ENCODE measurements at places on chromosomes 4 and X.
A peak's percentile ranks its signal among the peaks of the same experiment; 100 is the strongest.

- no peak for DNase-seq
These were observed 103.7 kb downstream of the SORCS2 start for GRCh38 chr4:7295911-7296660.

GRCh38 chr4:54231768-54232688 lies 2.9 kb downstream of the PDGFRA start:
- DNase-seq = peak; percentile 13

- DNase-seq = no peak
These were observed 214.8 kb downstream of the CRLF2 start for GRCh38 chrX:997631-998137.

GRCh38 chr4:139207247-139207646 lies 30.2 kb upstream of the ELF2 start:
- DNase-seq = no peak

GRCh38 chr4:7110546-7110945 lies 42.7 kb upstream of the GRPEL1 start:
- no peak for DNase-seq

- DNase-seq = no peak
These were observed 55.8 kb upstream of the ARHGAP24 start for GRCh38 chr4:85419103-85419502.

- DNase-seq = no peak
These were observed 3.8 kb upstream of the TRIML2 start for GRCh38 chr4:188113156-188113555.

DNA sequence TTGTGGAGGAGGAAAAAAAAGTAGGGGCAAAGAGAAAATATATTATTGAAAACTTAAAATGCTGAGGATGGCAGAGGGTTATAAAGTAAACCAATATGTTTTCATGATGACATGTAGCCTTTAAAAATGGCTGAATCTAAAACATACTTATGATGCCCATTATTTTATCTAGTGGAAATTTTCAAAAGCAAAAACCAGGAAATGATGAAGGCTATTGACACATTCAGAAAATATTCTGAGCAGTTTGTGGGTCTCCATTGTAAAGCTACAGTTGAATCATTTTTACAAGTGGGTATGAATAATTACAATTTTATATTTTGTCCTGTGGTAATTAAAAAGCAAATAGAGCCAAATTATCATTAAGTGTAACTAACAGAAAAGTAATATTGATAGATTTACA lies 10.7 kb downstream of the PLS3 start:
- DNase-seq = no peak

- DNase-seq = no peak
These were observed 188.8 kb downstream of the LRBA start for GRCh38 chr4:150826306-150826705.

DNA sequence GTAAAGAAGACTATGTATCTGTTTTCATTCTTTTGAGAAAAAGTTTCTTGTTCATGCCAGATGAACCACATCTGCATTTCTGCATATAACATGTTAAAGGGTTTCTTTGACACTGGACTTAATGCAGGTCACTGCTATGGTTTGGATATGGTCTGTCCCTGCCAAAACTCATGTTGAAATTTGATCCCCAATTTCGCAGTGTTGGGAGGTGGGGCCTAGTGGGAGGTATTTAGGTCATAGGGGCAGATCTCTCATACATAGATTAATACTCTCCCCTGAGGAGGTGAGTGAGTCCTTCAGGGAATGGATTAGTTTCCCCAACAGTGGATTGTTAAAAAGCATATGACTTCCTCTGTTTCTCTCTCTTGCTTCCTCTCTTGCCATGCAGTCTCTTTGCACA lies 45.9 kb upstream of the TMEM33 start:
- no peak for DNase-seq

DNA sequence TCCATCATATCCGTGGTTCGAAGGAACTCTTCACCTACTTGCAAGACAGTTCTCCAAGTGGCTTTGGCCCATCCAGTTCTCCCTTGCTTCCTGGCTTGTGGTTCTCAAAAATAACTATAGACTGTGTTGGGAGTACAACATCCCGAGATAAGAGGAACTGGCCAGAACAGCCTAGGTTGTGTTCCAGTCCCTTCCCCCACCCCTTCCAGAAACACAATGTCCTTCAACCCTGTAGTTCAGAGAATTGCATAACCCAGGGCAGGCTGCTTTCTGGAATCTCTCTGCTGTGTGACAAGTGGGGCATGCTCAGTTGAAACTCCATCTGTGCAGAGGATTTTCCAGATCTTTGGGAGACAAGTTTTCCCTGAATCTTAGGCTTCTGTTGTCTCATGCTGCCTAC lies 206.5 kb downstream of the PCDH10 start:
- no peak for DNase-seq

GRCh38 chr4:108488865-108489264 lies 131.5 kb upstream of the RPL34 start:
- DNase-seq = no peak

GRCh38 chr4:136156947-136157346 lies 1375.3 kb downstream of the PCDH18 start:
- DNase-seq = no peak

GRCh38 chrX:10050481-10050880 lies 83.3 kb downstream of the CLDN34 start:
- DNase-seq = no peak

- no peak for DNase-seq
These were observed 20.7 kb downstream of the HAND2 start for GRCh38 chr4:173509036-173510001.

DNA sequence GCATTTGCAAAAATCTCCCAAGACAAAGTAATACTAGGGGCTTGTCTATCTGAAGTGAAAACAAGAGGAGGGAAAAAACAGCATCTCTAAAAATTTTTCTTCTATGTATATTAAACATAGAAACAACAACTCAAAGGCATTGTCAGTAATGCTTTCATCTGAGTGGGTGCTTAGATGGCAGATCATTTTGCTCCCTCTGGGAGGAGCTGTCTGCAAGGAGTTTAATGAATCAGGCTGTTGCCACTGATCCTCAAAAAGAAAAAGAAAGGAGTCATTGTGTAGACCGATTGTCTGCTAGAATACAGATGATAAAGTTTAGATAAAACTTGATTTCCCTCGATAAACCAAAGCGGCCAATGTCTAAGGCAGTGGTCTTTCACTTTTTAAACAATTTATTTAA lies 49.7 kb upstream of the KLHL8 start:
- peak; percentile 23 for DNase-seq

DNA sequence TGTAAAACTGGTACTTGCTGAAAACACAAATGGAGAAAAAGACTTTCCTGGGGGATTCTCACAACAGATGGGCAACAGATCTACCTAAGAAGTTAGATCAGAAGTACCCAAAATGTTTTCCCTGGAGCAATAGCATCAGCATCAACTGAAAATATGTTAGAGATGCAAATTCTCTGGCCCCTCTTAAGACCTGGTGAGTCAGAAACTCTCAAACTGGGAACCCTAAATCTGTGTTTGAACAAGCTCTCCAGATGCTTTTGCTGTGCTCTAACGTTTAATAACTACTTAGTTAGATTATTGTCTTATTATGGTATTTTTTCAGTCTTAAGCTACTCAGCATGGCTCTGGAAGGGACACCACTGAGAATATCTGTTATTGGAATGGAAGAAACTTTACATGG lies 55.2 kb upstream of the TRPC3 start:
- DNase-seq = no peak

- DNase-seq = no peak
These were observed 64.0 kb downstream of the OR13H1 start for GRCh38 chrX:131607792-131608369.

GRCh38 chr4:56391270-56391669 lies 4.0 kb upstream of the AASDH start:
- DNase-seq = no peak

DNA sequence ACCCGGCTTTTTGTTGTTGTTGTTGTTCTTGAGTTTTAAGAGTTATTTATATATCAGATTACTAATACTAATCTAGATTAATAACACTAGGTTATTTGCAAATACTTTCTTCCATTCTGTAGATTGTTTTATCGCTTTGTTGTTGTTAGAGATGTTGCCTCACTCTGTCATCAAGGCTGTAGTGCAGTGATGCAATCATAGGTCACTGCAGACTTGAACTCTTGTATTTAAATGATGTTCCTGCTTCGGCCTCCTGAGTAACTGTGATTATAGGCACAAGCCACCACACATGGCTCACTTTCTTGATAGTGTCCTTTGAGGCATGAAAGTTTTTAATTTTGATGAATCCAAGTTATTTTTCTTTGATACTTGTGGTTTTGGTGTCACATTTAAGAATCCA lies 129.0 kb downstream of the VSIG4 start:
- no peak for DNase-seq

- no peak for DNase-seq
These were observed 47.6 kb downstream of the FUNDC1 start for GRCh38 chrX:44495091-44495490.

DNA sequence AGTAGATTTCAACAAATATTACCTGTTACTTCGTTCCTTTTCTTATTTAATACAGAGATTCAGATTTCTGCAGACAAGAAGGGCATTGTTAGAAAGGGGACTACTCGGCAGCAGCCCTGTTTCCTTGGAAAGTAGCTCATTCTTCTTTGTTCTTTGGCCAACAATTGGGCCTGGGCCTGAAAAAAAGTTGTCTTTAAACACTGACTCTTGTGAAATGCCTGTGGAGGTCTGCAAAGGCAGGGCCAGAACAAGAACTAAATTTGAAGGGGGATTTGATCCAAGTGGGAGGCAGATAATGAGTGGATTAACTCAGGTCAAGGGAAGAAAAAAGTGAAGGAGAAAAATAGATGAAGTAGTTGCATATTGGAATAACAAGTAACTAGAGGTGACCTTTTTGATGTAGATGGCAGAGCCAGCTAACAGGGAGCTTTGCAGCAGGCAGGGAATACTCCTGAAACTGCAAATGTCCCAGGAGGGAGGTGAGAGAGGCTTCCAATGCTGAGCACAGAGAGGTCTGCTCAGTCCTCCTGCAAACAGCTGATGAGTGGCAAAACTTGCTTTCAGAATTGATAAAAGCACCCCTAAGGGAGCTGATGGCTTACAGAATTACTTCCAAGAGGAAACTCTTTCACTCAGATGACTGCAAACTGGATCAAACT lies 393.2 kb upstream of the HS3ST1 start:
- DNase-seq = no peak

DNA sequence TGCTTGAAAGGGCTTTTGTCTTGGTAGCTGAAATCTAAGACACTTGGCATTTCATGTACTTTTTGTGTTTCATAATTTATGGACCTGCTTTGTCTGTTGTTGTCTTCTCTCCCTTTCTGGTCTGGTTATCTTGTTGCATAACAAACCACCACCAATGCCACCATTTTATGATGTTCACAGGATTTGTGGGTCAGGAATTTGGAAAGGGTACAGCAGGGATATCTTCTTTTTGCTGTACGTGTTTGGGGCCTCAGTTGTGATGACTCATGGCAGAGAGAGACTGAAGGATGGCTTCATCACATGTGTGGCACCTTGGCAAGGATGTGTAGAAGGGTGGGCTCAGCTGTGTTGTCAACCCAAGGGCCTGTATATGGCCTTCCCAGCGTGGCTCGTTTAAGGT lies 35.2 kb downstream of the KDM6A start:
- no peak for DNase-seq

DNA sequence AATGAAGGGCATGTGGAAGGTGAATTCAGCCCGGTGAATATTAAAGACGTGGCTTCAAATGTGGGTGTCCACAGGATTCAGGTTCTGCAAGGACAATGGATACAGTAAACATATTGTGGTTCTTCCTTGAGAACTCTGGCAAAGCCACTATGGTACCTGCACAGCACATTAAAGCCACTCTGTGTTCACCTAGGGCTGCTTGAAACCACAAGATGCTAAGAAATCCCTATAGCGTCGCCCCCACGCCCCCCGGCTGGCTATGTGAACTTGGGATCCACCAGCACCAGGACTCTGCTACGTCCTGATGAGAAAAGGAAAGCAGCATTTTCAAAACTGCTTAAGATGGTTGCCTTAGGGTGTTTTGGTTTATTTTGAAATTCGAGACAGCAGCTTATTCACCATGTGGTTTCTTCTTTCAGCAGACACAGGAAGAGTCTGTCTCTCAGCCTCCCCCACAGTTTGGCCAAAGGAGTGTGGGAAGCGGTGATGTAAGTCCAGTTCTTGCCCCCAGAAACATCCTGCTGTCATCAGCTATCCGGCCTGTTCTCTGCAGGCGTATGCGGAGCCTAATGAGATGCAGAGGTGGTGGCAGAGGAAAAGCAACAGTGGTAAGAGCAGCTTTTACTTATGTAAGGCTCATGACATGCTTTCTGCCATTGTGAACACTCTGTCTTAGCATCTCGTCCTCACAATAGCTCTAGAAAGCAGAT lies 111.5 kb downstream of the AFAP1 start:
- DNase-seq = no peak

- DNase-seq = no peak
These were observed 43.5 kb upstream of the SERTM2 start for GRCh38 chrX:111467896-111468295.

DNA sequence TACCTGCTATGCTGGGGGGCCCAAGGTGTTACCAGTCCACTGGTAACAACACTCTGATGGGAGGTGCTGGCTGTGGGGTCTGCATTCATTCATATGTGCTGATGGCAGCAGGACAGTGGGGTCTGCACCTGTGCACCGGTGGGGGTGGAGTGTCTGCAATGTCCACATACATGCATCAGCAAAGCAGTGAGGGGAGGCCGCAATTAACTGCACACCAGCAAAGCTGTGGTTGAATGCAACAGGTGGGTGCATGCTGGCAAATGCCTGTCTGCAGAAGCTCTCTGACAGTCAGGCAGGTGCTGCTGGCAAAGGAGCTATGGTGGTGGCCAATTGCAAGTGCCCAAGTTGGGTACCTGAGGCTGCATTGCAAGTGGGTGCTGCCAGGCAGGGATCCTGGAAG lies 426.5 kb upstream of the FMR1 start:
- no peak for DNase-seq

DNA sequence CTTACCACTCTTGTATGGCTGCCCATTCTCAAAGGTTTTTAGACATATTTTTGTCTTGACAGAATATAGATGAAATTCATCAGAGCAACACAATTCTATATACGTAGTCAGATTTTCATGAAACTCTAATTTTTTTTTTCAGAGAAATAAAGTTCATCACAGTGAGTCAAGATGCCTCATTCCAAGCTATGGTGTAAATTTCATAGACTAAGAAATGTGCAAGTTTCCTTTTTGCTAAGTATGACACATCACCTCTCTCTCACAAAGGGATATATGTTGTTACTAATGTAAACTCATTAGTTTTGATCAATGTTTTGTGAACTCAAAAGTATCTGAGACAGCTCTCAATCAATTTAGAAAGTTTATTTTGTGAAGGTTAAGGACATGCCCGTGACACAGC lies 60.4 kb upstream of the ATXN3L start:
- DNase-seq = no peak

- peak; percentile 37 for DNase-seq
These were observed 668 bp upstream of the TAPT1 start for GRCh38 chr4:16226816-16227461.

GRCh38 chr4:67371615-67372014 lies 173.7 kb downstream of the CENPC start:
- no peak for DNase-seq

All from NCI-H1105 treated with DMSO at 0.1 percent for 48 hours (cell line).